ENCODE measurements at places on chromosomes 5 and 9.

DNA sequence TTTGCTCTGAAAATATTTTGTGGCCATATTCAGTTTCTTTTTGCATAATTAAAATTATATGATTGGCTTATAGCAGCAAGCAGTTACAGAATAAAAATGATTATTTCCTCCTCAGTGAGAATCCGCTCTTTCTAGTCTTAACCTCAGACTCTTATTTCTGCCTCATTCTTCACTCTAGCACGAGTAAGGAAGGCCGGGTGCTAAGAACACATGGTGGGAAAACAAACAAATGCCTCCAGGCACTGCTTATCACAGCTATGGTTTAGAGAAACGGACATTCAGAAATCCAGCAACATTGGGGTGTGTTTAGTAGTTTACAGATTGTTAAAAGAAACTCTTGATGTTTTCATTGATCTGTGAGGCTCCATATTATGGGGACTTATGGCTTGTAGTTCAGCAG lies 168.7 kb downstream of the KDM4C start:
- DNase-seq, result no peak

- no peak for DNase-seq
Observed at GRCh38 chr5:16028708-16029107, 150.9 kb downstream of the MARCHF11 start.

- no peak for DNase-seq
Observed at GRCh38 chr5:172114875-172115422, 73.1 kb downstream of the STK10 start.

DNA sequence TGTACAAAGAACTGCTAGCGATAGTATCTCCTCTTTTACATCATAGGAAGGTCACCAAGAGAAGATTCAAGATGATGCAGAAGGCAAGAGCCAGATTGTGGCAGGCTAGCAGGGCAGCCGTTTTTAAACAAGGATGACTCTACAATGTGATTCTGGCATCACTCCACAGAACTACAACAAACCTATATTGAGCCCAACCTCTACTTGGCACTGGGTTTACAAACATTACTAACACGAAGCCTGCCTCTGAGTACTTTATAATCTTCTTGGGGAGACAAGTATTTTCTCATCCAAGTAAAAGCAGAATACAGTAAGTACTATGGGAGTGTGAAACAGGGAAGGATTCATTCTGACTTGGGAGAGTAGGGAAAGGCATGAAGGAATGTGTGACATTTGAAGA lies 448.6 kb downstream of the ZNF608 start:
- no peak for DNase-seq

GRCh38 chr5:107389130-107389774 lies 281.5 kb downstream of the EFNA5 start:
- DNase-seq, result no peak

- peak; percentile 48 for DNase-seq
Observed at GRCh38 chr5:176542596-176543427, 5.6 kb upstream of the RNF44 start.

GRCh38 chr5:55338092-55338613 lies 30.4 kb downstream of the MTREX start:
- DNase-seq, result no peak

DNA sequence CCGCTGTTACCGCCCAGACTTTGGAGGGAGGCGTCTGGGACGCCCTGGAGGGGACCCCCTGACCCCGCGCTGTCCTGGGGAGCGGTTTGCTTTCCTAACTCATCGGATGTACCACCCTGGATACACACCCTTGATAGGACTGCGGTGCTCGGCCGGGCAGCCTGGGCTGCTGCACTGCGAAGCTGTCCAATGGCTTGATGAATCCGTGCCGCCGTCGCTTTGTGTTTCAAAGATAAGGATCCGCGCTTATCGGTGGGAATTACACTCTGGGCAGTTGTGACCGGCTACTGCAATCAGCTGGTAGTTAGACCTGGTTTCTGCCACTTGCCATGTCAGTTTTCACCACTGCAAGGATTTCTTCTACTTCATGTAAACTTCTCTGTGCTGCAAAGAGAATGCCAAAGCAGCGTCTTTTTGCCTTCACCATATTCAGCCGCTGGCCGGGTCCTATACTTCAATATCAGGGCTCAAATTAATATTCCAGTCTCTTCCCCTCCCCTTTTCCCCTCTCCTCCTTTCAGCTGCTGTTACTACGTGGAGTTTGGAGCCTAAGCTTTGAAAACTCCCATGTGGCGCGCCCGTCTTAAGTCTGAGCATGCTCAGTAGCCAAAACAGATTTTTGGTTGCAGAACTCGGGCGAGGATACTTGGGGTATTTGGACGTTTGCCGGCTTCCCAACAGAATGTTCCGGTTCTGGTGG lies 727 bp downstream of the SMAD5 start:
- DNase-seq, result peak; percentile 59

DNA sequence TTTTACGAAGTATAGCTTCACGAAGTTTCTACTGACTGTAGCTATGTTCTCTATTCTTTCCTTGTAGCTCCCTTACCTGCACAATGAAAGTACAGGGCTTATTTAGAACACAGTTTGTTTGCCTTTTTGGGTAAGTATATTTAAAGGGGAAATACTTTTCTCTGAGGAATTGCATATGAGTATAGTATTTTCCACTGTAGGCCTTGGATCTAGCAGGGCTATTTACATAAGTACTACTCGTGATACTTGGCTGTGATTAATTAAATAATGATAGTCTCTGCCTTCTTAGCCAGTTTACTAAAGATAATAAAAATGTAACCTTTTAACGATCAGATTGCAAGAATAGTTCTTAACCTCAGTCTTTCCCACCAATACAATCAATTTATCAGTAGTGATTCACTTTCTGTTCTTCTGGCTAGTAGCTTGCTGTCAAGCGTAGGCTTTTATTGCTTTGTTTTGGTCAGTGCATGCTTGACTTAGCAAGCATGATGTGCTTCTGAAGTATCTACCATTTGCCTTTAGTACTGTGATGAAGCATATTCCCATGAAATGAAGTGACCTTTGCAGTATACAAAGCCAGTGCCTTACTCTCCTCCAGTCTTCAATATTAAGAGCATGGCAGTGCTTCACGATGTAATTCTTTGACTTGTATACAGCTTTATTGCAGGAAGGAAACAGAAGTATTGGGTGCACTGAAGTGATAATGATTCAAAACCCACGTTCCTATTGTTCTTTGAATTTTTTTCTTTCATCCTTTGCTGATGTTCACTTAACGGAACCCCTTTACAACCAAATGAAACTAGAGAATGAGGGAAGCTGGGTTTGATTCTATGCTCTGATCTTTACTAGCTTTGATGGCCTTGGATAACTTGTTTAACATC lies 64.2 kb downstream of the SLC44A1 start:
- DNase-seq, result no peak

- peak; percentile 9 for DNase-seq
Observed at GRCh38 chr5:152514827-152515397, 109.8 kb upstream of the NMUR2 start.

DNA sequence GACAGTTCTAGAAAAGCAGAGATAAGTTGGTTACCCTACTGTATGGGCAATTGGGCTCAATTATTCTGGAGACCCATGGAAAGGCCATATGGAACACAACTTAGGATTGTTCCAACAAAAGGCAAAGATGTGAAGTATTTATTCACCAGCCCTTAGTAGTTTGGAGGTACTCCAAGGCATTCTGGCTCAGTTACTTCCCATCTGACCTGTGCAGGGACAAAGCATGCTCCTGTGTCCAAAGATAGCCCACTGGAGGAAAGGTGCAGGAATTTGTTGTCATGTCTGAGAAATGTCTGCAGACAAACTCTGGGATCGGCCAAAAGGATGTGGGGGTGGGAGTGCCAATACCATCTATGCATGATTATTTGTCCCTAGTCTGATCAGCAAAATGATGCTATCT lies 279.5 kb upstream of the PTGER4 start:
- no peak for DNase-seq

DNA sequence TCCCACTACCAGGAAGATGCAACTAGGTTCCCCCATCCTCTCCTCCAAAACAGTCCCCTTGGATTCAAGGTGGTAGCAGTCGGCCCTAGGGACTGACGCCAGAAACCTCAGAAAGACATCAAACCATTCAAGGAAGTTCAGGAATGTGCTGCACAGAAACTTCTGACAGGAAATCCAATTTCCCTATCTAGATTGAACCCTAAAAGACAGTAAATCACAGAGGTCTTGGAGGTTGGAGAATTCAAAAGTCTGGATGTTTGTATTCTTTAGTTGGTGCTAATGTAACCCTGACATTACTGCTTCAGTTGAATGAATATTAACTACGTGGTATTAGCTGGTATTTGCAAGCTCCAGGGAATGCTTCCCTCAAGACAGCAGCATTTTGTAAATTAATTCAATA lies 125.3 kb downstream of the SYK start:
- no peak for DNase-seq

DNA sequence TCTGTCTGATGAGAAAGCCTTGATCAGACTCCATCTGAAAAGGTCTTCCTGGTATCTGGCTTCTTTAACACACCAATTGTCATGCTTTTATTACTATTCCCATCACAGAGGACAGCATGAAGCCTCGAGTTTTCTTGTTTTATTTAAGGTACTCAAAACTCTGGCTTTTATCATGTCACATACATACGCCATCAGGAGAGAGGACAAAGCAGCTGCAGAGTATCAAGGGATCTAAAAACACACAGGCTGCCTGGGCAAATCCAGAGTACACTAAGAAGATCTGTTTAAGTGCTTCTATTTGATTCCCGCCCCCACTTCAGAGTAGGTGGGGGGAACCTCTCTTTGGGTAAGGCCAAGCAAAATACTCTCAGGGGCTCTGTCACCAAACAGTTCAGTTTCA lies 277.2 kb downstream of the SPOCK1 start:
- no peak for DNase-seq

- DNase-seq, result no peak
Observed at GRCh38 chr5:113057557-113057984, 81.0 kb downstream of the DCP2 start.

DNA sequence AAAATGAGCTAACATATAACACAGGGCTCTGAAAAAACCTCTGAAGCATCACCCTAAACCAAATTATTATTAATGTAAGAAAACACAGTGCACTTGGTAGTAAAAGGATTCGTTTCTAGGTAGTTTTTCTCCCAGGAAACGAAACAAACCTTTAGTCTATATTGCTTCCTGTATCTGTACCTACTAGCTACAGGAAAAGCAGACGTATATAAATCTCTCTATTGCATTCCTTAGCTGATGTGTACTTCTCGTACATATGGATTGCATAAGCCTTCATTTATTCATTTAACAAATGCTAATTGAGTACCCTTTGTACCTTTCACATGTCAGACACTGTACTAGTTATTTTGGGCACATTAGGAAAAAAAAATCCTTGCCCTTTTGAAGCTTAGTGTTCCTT lies 85.0 kb upstream of the RASA1 start:
- no peak for DNase-seq

- DNase-seq, result peak; percentile 50
Observed at GRCh38 chr9:115015018-115015635, 84.7 kb upstream of the TNFSF8 start.

DNA sequence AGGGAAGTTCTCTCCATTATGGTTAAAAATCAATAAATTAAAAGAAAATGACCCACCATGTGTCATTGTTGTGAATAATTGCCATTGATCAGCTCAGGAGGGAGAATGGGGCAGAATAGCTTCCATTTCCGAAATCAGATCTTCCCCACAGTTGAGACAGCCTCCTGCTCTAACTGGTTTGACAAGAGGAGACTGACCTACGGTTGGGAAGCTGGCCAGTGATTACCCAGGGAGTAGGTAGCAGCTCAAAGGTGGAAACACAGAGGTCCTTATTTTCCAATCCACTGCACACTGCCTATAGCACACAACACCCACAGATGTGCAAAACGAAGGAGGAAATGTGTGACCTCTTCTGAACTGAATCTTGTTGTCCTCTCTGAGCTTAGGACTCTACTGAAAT lies 69.0 kb upstream of the DAPK1 start:
- no peak for DNase-seq

GRCh38 chr5:115850744-115851416 lies 9.1 kb downstream of the AP3S1 start:
- DNase-seq, result no peak

GRCh38 chr9:133852431-133852830 lies 114.3 kb upstream of the SARDH start:
- no peak for DNase-seq

DNA sequence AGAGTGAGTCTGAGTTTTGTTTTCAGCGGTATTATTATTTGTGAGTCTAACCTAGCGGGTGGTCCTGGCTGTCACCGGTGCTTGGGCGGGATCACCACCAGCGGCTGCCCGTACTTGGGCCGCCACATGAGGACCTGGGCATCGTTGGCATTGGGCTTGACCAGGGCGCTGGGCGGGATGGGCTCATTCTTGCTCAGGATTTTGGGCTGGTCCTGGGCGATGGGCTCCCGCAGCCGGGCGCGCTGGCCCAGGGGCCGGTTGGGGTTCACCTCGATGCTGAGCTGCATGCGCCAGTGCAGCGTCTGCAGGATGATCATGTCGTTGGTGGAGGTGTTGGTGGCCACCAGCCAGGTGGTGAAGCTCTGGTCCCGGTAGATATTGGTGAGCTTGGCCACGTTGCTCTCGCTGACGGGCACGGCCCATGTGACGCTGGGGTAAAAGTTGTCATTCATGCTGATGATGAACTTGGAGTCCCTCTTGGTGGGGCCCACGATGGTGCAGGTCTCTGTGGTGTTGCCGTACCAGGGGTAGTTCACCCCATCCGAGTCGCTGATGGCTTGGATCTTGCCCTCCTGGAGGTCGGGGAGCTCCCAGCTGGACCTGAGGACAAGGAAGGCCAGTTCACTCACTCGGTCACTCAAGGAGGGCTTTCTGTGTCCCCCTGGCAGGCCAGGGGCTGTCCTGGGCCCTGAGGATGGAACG lies 15.4 kb downstream of the FAM78A start:
- DNase-seq, result no peak

- no peak for DNase-seq
Observed at GRCh38 chr9:25537808-25538207, 140.4 kb downstream of the TUSC1 start.

DNA sequence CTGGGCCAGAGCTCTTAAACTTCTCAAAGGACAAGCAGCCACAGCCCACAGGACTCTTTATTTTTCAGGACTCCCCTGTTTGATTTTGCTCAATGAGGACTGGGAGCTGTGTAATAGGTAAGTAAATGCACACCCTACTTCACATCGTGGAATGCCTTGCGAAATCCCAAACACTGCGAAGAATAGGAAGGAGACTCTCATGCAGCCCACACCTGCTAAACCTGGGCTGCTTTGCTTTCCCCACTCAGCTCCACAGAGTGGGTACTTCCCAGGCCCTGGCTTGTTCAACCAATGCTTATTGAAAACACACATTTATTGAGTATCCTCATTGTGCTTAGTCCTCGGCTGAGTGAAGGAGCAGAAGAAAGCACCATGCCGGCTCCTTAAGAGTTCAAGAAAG lies 103.3 kb upstream of the FSTL4 start:
- no peak for DNase-seq

GRCh38 chr5:103031607-103032006 lies 88.3 kb downstream of the GIN1 start:
- peak; percentile 18 for DNase-seq

DNA sequence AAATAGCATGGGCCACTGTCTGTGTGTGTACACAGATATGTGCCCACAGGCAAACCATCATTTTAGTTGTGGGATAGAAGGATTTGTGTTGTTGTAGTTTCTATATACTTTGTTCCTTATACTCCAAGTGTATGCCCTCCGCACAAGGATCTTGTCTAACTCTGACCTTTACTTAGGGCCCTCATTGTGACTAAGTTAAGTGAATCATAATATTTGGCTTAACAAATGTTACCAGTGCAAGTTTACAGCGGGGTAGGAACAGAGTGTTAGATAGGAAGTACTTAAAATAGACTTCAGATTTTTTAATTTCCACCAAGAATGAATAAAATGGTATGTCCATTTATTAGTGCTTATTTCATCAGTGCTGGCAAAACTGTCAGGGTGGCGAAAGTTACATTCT lies 29.5 kb upstream of the CYFIP2 start:
- DNase-seq, result no peak

- DNase-seq, result no peak
Observed at GRCh38 chr5:126464016-126464415, 40.8 kb downstream of the GRAMD2B start.
